Activated T-cell treated with anti-CD3 and anti-CD28 coated beads, Interleukin-2, amount 50 U/mL, for 24 hours (primary cell): ENCODE measurements at places on chromosomes 6 and 20.

DNA sequence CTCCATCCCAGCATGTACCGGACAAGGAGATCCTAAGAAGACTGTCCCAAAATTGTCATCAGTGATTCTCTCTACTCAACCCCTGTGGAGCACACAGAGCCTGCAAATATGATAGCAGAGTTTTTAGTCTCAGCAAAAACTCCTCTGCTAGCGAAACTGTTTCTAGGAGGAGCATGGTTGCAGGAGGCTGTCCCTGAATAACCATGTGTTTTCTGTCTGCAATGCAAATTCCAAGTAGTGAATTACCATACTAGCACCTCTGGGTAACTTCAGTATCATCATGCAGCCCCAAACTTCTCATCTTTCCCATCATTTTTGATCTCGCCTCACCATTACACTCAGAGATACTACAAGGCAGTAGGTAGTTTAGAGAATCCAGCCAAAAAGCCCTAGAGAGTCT is 24.8 kb upstream of the WFDC12 start:
- DNase-seq = no peak

DNA sequence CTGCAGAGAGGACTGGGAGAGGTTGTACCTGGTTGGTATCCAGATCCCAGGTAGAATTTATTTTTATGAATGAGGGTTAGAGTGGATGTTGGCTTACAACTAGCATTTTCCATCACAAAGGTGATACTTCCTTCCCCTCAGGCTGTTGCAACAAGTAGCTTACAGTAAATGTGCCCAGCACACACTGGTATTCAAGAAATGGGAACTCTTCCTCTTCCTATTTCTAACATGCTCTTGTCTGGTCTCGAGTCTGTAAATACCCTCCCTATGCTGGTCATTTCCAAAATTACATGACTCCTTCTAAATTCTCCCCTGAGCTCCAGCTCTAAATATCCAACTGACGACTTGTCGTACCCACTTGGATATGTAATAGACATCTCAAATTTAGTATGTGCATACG is 90.1 kb upstream of the FOXC1 start:
- no peak for DNase-seq

GRCh38 chr20:11901127-11901526 is 16.6 kb upstream of the BTBD3 start:
- no peak for DNase-seq

DNA sequence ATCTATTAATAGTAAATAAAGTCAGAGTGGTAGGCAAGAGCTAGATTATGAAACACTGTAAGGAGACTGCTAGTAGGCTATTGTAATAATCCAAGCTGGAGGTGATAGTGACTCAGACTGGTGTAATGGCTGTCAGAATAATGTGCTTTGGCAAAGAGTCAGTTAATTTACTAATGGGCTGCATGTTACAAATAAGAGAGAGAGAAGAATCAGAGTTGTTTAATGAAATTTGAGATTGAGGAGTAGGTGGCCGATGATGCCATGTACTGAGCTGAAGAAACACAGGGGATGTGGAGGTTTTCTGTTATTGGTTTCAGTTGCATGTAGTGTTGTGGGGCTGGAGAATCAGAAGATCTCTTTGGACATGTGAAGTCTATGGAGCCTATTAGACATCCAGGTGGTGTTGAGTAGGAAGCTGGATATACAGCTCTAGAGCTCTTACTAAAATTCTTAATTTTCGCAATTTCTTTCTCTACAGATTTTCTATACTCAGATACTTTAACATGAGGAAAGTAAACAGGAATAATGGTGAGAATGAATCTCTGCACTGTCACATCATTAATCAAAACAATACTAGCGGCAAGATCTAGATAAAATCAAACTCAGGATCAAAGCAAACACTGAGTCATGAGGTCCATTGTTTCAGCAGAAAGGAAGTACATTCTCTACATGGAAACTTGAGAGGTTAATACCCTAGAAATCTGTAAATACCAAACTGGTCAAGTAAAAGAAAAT is 167.7 kb downstream of the SIM1 start:
- no peak for DNase-seq

DNA sequence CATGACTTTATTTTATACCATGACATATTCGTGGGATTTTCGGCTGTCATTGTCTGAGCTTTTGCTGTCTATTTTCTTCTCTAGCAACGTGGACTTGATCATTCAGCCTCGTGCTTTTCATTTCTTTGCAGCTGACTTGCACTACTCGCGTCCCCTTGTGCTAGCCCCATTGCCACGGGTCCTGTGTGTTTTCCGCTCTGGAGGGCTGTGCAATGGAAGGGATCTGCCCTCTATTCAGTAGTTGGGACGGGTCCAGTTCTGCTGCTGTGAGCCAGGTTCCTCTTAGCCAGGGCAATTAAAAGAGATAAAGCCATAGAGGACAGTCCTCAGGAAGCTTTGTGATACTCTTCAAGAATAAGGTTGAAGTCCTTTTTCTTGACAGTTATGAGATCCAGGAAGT is 17.6 kb downstream of the NEDD9 start:
- no peak for DNase-seq

DNA sequence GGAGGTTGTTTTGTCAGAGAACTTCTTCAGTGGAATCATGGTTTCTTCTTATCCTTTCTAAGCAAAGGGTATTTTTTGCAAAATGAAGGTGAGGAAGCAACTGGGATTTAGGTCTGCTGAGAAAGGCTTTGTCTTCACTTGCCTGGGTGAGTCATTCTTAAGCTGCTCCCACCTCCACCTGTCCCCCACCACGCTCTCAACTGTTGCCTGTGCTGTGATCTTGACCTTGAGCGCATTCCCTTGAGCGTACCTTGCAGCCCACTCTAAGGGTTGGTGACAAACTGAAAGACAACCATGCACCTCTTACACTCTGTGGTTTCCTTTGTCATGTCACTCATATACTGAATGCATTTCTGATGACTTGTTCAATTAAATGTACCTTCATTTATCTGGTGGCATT is 641.1 kb downstream of the RNF144B start:
- DNase-seq = no peak

GRCh38 chr20:25314497-25315417 is 66.9 kb downstream of the PYGB start:
- no peak for DNase-seq

GRCh38 chr6:23526526-23526925 is 599.5 kb upstream of the NRSN1 start:
- no peak for DNase-seq

DNA sequence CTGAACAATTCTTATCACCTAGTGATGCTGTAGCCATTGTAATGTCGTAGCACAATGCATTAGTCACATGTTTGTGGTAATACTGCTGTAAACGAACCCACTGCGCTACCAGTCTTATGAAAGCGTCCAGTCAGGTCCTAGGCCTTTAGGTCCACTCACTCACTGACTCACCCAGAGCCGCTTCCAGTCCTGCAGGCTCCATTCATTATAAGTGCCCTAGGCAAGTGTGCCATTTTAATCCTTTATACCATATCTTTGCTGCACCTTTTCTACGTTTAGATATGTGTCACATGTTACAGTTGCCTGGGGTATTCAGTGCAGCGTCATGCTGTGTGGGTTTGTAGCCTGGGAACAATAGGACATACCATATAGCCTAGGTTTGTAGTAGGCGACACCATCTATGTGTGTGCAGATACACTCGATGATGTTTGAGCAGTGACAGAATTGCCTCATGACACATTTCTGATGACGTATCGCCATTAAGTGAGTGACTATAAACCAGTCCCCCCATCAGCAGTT is 15.4 kb downstream of the IGF2R start:
- DNase-seq = no peak

DNA sequence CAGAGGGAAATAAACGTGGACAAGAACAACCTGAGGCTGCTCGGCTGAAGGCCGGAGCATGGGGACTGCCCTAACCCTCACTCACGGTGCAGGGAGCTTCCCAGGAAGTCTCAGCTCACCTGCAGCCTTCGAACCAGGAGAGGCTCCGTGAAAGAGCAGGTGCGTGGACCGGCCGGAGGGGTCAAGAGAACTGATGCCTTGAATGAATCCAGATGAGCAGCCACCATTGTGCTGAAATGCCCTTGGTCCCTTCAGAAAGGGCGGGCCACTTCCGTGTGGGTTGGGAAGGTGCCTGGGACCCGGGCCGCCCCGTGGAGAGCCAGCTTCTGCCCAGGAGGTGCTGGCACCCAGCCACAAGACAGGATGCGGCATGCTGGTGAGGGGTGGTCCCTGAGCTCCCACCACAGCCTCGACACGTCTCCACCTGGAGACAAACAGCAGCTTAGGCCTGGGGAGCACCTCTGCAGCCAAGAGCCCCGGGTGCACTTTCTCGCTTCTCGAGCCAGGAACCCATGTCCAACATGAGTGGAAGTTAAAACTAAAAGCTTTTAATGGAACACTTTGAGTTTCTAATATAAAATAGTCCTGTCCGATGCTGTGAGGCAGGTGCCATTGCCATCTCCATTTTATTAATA is 83.5 kb downstream of the TTLL2 start:
- no peak for DNase-seq

- DNase-seq = no peak
Observed at GRCh38 chr6:30075790-30076732, 492 bp upstream of the RNF39 start.

- peak; percentile 52 for DNase-seq
Observed at GRCh38 chr6:17281100-17281496, at the start of gene RBM24. RBM24 (plus strand) TSS chr6:17281361; CDS start chr6:17281582, 221 bp downstream.

DNA sequence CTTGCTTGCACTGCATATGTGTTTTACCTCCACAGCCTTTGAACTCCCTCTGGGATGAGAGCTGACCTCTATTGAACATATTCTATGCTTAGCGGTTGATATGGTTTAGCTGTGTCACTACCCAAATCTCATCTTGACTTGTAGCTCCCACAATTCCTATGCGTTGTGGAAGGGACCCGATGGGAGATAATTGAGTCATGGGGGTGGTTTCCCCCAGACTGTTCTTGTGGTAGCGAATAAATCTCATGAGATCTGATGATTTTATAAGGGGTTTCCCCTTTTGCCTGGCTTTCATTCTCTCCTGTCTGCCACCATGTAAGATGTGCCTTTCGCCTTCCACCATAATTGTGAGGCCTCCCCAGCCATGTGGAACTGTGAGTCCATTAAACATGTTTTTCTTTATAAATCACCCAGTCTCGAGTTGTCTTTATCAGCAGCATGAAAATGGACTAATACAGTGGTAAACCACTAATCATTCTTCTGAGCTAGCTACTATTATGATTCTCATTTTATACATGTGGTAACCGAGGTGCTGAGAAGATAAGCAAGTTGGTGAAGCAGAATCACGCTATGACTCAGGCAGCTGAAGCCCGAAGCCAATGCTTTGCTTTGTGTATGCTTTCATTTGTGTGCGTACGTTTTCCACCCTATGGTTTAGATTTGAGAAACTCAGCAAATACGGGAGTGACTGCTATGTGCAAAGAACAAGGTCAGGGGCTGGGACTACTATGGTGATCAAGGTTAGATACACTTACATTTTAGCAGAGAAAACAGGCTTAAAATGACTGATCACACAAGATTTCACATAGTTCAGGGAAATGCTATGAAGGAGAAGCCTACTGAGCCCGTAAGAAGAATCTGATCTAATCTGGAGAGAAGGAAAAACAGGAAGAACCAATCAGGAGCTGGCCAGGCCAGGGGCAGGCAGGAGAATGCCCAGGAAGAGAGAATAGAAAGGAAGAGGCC is 363.5 kb downstream of the ESR1 start:
- peak; percentile 62 for DNase-seq

- no peak for DNase-seq
Observed at GRCh38 chr6:296151-297122, 4.2 kb downstream of the DUSP22 start.

GRCh38 chr20:2606507-2607006 is 45.9 kb upstream of the NOP56 start:
- DNase-seq = no peak

DNA sequence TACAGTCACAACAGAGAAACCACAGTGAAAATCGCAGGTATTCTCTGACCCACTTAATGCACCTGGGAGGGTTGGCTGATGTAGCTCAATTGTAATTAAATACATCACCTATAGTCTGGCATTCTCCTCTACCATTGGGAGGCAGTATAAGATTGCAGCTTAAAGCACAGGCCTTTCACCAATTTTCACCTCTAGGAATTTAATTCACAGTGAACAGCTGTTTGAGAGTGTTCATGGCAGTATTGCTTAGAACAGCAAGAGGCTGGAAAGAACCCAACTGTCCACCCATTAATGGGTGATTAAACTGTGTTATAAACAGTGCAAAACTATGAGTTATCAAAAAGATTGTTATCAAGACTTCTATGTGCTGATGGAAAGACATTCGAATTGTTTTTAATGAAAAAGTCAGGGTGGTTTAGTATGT is 2.0 kb downstream of the EDEM2 start:
- DNase-seq = no peak

- DNase-seq = no peak
Observed at GRCh38 chr20:3353646-3354045, 53.8 kb downstream of the DNAAF9 start.

DNA sequence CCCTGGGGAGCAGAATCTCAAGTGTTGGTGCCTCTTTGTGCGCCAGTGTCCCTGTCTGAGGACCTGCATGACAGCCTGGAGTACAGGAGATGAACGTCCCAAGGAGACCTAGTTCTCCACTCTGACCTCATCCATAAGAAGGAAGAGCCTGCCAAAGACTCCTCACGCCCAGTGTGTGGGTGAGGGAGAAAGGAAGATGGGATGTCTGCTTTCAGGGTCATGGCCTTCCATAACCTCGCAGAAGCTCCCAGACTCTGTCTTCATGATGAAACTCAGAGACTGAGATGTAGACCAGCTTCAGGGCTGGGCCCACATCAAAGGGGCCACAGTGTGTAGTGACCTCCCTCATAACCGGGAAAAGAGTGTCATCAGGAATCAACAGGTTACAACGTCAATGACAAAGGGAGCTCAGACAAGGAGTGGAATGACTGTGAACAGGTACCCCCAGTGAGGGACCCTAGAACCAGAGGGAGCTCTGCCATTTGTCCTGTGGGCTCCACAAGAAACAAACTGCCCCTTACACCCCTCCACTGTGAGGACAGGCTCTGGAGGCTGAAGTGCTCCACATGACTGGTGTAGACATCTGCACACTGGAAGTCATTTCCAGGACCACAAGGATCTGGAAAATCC is 8.1 kb downstream of the HLA-DQB1 start:
- no peak for DNase-seq

DNA sequence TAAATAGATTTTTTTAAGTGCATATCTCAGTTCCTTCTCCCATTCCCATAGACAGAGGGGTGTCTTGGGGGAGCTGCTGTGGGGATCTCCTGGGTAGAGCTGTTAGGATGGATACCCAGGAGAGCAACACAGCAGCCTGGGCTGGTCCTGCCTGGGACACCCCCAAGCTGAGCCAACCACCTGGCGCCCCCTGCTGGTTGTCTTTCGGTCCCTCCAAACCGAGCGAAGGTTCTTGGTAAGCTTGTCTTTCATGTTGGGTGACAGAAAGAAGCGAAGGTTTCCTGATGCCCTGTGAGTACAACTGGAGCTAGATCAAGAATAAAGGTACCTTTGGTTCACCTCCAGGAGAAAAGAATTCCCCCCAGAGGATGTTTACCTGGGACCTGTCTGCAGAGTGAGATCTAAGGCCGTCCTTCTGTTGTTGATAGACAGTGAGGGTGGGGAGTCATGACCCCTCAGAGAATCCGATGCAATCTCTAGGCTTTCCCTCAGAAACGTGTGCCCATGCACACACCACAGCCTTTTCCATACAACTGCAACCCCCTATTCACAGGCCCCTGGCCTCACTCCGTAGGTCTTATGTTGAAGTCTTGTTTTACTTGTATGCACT is 50.8 kb downstream of the SNX9 start:
- peak; percentile 90 for DNase-seq
